ENCODE measurements at places on chromosomes 16 and 17.

DNA sequence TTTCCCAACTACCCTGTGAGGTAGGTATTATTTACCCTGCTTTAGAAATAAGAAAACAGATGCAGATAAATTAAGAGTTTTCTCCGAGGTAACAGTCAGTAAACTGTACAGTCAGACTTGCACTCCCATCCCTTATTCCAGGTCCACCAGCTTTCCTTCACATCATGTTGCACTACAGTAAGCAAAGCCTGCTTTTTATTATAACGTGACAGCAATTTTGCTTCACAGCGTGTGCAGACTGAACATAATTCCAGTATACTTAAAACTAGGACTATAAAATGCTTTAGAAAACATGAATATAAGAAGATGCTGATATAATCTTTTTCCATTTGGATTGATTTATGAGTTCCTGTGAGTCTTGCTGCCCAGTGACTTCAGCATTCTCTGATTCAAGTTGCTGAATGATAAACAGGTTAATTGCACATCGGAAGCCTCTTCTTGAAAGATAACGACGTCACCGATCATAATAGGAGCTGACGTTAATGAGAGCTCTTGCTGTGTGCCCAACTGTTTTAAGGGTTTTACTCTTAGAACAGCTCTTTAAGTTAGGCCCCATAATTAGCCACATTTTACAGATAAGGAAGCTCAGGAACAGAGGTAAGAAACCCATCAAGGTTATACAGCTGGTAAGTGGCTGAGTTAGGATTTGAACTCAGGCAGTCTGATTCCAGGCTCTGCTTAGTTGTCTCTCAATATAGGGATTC lies 1.4 kb downstream of the LIG3 start:
- no peak for DNase-seq

- peak; percentile 86 for DNase-seq
Observed at GRCh38 chr17:72677714-72678390, 414.6 kb downstream of the SLC39A11 start.

DNA sequence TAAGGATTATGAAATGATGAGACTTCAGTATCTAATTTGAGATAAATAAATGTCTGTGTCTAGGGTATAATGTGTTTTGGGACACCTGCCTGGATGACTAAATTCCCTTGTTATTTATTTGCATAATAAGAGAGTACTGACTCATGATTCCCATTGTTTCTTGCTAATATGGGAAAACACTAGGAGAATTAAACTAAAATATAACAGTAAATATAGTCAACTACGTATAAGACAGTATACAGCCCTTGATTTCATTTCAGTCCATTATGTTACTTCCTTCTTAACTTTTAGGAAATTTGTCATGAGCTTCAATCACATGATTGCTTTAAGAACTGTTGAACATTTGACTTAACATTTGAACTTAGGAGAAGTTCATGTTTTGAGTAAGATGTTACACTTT lies 62.4 kb downstream of the VMP1 start:
- no peak for DNase-seq

DNA sequence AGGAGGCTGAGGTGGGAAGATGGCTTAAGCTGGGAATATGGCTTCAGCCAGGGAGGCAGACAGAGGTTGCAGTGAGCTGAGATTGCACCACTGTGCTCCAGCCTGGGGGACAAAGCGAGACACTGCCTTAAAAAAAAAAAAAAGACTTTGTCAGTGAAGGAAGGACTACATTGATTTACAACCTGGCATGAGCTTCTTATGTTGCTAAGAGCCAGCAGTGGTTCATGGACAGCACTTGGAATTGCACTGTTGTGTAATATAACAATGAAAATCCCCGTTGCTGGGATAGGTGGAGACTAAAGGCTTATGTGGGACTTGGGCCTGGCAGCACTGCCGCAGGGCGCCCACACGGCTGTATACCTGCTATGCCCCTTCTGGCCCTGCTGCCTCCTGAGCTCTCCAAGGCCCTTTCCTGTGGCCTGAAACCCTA lies 14.1 kb upstream of the SLC16A5 start:
- DNase-seq, result no peak

DNA sequence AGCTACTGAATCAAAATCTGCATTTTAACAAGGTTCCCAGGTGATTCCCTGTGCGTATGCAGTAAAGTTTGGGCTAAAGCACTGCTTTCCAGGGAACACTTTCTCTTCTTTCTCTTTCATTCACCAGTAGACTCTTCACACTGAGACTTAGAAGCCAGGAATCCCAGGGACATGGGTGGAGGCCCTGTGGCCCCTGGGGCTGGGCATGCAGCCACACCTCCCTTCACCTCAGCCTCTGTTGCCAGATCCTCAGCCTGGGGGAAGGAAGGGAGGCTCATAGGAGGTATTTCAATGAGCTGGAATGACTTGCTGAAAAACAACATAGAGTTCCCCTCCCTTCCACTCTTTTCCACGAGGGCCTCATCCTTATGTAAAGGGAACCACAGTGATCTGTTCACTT lies 1.2 kb downstream of the G6PC3 start:
- DNase-seq, result no peak

DNA sequence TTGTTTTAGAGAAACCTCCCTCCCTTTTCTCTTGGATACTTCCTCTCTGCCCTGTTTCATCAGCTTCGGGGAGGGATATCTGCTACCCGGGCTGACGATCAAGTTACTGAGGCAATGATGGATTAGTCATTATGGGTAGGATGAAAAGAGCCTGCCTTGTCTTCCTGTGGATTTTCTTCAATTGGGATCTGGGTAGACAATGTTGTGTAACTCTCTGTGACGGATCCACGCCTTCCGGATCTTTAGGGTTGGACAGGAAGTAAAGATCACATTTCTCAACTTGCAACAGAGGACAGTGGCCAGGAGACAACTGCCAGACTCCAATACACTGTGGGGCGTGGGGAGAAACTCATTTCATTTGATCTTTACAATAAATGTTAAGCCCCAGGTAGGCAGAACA lies 11.3 kb upstream of the CHST6 start:
- DNase-seq, result peak; percentile 68

DNA sequence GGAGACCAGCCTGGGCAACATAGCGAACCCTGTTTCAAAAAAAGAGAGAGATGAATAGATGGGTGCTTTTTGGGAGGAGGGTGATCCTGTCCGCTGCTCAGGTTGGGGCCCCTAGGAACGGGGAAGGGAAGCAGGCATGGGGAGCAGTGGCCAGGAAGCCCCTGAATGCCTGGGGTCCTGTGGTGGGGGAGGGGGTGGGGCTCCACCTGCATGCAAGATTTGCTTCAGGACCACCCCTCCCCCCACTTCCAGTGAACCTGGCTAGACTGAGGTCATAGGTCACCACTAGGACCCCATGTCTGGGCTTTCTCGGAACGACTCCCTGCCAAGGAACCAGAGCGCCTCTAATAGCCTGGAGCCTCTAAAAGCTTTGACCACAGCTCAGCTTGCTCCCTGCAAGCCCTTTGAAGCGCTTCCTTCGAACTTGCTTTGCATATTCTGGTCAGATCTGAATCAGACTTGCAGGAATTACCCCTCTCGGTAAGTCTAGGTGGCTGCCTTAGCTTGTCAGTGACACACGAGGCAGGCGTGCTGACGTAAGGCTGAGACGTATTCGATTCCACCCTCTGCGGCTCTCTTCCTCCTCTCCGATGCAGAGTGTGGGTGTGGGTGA lies 3.7 kb downstream of the SOCS3 start:
- DNase-seq, result peak; percentile 82

- DNase-seq, result no peak
Observed at GRCh38 chr16:84427553-84427952, 59.2 kb downstream of the ATP2C2 start.

DNA sequence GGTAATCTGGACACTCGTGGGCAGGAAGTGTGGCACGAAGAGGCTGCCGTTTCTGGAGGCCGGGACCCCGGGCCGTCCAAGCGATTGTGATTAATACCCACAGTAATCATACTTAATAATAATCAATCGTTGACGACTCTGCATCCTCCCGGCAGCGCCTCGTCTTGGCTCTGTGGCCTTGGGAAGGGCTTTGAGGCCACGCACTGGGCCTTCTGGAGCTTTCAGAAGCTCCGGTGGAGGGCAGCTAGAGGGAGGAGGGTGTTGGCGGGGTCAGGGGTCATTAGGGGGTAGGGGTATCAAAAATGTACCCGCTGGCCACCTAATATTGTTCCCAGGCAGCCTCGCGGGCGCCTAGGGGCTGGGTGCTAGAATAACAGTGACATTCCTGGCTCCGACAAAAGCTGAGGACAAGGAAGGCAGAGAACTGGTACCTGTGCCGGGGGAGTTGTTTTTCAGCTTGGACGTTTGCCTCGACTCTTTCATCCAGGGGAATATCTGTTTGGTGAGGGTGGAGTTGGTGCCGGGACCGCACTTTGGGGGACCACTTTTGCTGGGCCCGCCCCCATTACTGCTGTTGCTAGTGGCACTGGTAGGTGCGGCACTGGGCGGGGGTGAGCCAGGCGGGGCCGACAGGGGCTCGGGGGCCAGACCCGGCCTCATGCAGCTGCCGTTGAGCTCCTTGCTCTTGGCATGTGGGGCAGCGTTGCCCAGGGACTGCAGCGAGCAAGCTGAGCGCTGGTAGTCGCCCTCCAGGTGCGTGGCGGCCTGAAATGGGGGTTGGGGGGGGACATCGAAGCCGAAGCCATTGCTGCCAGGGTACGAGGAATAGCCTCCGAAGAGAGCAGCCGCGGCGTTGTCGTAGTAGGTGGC lies 6.9 kb upstream of the HOXB2 start:
- no peak for DNase-seq

DNA sequence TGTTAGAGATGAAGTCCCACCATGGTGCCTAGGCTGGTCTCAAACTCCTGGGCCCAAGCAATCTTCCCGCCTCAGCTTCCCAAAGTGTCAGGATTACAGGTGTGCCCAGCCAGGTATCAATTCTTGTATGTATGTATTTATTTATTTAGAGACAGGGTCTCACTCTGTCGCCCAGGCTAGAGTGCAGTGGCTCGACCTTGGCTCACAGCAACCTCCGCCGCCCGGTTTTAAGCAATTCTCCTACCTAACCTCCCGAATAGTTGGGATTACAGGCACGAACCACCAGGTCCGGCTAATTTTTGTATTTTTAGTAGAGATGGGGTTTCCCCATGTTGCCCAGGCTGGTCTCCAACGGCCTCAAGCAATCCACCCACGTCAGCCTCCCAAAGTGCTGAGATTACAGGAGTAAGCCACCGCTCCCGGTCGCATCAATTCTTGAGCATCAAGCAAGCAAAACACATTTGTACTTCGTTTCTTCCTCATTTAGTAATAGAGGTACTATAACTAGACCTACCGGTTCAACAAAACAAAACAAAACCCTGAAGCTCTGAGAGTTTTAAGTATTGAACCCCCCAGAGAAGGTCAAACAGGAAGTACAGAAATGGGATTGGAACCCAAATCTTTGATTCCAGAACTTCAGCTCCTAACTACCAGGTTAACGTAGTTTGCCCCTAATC lies 1.0 kb upstream of the ZNF500 start:
- peak; percentile 15 for DNase-seq

- no peak for DNase-seq
Observed at GRCh38 chr17:80845863-80846671, 145.6 kb upstream of the CHMP6 start.

DNA sequence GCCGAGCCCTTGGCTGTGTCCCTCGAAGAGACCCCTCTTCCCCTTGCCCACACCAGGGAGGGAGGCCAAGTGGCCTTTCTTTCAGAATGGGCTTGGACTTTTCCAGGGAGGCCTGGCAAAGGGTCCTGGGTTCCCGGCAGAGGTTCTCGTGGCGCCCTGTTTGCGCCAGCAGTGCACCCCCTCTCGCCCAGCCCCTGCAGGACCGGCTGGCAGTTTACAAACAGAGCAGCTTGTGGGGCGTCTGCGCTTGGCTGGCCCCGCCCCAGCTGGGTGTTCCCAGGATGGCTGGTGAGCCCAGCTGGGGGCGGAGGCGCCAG lies 137.8 kb upstream of the CIBAR2 start:
- no peak for DNase-seq

- no peak for DNase-seq
Observed at GRCh38 chr17:19579192-19579761, 45.6 kb downstream of the SLC47A1 start.

GRCh38 chr17:7019367-7019766 lies 3.5 kb upstream of the BCL6B start:
- no peak for DNase-seq

GRCh38 chr17:11578998-11579397 lies 19.3 kb upstream of the DNAH9 start:
- DNase-seq, result no peak

All from fibroblast of skin of scalp (primary cell).